Glutamatergic neuron (in vitro differentiated cells): ENCODE measurements at places on chromosomes 4 and X.
A peak's percentile ranks its signal among the peaks of the same experiment; 100 is the strongest.

DNA sequence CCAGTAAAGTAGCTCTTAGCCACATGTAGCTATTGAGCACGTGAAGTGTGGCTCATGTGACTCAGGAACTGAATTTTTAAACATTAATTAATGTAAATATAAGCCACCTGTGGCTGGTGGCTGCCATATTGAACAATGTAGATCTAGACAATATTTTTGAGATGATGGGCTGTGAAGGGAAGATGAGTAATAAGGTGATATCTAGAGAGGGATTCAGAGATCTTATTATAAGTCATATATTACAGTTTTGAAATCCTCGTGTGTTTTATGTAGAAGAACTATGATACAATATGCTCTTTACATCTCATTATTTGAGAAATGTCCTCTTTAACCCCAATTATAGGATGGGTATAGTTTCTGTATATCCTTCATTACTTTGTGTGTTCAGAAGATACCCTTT, 5.6 kb downstream of the GAR1 start:
- DNase-seq, result no peak

- no peak for DNase-seq
Observed at GRCh38 chr4:6891436-6892170, 18.0 kb upstream of the TBC1D14 start.

DNA sequence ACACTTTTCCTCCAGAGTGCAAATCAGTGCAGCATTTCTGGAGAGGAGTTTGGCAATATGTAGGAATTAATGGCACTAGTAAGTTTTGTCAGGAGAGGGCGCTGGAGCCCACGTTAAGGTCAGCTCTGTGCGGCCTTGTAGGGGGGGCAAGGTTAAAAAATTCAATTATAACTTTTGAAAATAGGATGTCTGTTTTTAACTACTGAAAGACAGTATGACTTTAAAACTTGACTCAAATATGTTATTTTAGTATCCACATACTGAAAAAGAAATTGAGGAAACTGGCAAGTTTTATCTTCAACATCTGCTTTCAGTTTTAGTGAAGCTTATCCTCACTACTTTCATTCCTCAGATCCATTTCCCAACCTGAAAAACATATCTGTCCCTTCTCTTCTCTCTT, 30.9 kb upstream of the HSD17B13 start:
- peak; percentile 51 for DNase-seq

GRCh38 chr4:123628288-123628687, 231.7 kb downstream of the SPRY1 start:
- DNase-seq, result no peak

GRCh38 chr4:123806056-123806455, 409.5 kb downstream of the SPRY1 start:
- DNase-seq, result no peak

- DNase-seq, result no peak
Observed at GRCh38 chr4:145818011-145818410, 120.6 kb downstream of the ZNF827 start.

GRCh38 chr4:120071192-120071795, 4.6 kb upstream of the MAD2L1 start:
- DNase-seq, result peak; percentile 19

GRCh38 chr4:23942471-23942870, 52.6 kb upstream of the PPARGC1A start:
- DNase-seq, result no peak

DNA sequence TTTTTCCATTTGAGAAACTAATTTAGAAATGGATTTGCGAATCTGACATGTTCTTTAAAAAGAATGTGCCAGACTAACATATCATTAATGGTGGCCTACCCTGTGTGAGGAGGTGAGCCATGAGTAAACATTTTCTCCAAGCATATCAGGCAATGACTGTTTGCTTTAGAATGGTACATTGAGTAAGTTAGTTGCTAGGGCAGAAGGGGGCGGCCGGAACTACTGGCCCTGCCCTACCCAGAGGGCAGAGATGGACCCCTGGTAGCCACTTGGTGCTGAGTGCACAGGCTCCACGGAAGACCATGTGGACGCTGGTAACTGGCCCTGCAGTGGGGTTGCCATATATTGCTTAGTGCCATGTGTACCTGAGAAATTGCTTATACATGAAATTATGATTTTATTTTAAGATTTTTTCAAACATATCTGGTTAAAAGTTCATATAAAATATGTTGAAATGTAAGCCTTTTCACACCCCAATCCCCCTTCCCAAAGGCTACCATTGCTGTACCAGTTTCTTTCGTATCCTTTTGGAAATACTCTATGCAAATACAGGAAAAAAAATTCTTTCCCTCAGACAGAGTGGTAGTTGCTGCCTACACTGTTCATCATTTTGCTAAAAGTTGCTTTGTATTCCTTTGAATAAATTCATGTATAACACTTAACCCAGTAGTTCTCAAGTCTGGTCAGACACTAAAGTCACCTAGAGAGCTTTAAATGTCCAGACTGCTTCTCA, 8.8 kb downstream of the FNIP2 start:
- DNase-seq, result no peak

DNA sequence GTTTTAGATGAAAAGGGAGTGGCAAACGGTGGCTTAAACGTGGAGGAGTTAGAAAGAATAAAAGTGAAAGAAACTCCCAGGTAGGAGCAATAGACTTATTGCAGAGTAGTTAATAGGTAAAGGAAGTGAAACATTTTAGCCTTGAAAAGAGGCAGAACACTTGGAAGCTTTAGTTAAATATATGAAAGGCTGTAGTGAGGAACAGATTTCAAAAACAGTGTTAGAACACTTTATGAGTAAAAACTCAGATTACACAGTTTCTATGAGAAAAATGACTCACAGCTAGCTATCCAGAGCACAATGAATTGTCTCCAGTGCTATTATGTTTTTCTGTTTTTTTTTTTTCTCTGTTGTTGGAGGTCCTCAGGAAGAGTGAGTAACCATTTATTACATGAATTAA, 45.8 kb downstream of the TACR3 start:
- no peak for DNase-seq

- peak; percentile 29 for DNase-seq
Observed at GRCh38 chr4:138217567-138217966, 24.6 kb downstream of the SLC7A11 start.

DNA sequence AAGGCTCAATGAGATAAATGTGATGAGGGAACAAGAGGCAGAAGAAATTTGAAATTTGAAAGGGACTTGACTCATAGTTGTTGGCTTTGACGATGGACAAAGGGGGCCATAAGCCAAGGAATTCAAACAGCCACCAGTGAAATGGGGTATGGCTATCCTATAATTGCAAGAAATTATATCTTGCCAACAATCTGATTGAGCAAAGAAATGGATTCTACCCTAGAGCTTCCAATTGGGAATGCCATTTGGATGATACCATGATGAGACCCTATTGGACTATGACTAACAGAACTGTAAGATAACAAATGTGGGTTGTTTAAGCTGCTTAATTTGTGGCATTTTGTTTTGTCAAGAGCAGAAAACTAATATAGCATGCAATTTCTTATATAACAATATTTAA, 270.1 kb upstream of the ARSJ start:
- DNase-seq, result no peak

DNA sequence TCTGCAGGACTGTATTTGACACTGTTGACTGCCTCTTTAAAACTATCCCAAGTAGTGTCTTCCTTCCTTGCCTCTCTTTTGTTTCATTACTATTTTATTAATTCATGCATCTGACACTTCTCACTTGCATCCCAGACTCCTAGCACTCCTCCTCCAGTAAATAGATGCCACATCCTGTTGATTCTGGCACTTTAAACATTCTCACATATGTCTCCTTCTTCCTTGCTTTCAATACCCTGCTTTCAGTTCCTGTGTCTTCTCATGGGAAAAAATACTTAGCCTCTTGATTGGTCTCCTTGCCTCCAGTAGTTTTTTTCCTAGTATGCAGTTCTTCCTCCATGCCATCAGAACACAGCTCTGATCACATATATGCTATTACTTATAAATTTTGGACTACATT, 5.1 kb downstream of the RNF128 start:
- DNase-seq, result no peak

- DNase-seq, result peak; percentile 72
Observed at GRCh38 chr4:6986072-6986780, 56.9 kb upstream of the TADA2B start.

DNA sequence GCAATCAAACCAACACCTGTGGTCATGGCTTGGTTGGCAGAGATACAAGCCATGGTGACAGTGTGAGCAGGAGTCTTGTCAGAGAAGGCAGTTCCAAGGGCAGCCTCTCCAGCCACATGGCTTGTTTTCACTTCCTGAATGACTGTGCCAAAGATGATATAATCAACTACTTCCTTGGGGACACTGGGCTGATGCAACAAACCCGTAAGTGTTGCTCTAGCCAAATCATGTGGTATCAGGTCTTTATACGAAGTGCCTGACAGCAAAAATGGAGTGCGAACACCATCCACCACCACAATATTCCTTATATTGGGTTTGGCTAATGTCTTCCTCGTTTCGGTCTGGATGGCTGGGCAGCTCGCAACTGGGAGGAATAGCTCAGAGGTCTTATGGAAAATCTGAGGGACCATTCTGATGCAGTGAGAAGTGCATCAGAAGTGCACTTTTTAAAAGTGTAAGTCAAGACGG, 922.0 kb downstream of the NLGN4X start:
- no peak for DNase-seq

GRCh38 chr4:175542786-175543185, 269.3 kb downstream of the GPM6A start:
- no peak for DNase-seq

- DNase-seq, result no peak
Observed at GRCh38 chrX:9659571-9660195, 106.0 kb downstream of the GPR143 start.

DNA sequence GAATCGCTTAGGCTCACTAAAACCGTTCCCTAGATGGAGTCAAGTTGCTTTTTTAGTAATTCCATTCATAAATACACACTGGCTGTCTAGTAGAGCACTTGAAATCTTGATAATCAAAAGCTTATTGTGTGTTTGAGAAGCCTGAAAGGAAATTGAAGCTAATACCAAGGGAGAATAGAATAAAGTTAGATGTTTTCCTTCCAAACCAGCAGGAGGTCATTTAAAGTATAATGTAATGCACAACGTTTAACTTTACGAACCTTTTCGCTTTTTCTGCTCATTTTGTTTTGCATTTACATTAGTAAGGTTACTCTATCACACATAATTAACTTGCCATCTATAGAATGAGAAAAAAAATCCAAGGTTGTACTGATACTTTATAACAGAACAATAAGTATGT, 440.9 kb downstream of the NKX6-1 start:
- no peak for DNase-seq

DNA sequence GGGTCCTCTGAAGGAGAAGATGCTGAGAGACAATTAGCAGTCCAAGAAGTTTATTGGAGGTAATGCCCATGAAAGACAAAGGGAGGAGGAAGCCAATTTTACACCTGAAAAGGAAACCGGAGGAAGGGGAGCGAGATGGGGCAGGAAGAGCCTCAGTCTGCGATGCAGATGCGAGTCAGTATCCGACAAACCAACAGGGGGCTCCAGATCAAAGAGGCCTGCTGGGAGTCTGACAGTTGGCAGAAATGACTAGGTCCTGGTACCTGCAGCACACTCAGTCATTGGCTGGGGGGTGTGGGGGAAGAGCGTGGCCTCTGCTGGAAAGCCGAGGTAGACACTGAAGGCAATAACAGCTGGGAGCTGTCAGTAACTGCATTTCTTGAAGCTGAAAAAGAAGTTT, 231.1 kb upstream of the CENPE start:
- DNase-seq, result no peak

- DNase-seq, result no peak
Observed at GRCh38 chr4:20926529-20926928, 226.3 kb downstream of the PACRGL start.

DNA sequence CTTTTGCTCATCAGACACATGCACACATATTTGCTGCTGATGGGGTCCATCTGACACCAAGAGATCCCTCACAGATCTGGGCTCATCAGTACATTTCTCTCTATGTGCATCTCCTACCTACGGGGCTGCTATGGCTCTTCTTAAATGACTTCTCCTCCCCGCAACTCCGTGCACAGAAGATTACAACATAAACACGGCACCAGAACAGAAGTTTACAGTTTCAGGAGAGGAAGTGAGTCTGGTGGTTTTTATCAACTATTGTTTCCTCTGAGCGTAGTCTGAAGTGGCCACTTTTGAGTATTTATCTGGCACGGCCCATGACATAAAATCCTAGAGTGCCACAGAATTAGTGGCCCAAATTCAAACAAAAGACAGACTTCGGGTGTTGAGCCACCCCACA, 263.8 kb downstream of the PRDM5 start:
- DNase-seq, result no peak

DNA sequence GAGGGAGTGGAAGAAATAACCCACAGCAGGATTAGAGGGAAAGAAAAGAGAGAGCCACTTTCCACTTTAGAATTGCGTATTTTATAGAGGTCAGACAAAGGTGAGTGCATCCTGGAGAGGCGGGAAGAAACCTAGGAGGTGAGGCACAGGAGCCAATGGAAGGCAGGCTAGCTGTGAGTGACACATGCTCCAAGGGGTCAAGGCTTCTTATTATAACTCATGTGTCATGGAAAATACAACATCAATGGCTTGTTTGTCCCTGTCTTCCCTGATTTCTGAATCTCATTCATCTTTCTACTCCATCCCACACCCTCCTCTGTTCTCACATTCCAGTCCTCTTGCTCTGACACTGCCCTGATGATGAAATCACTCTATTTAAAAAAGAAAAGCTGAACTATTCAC, 14.4 kb downstream of the ANXA3 start:
- DNase-seq, result no peak

DNA sequence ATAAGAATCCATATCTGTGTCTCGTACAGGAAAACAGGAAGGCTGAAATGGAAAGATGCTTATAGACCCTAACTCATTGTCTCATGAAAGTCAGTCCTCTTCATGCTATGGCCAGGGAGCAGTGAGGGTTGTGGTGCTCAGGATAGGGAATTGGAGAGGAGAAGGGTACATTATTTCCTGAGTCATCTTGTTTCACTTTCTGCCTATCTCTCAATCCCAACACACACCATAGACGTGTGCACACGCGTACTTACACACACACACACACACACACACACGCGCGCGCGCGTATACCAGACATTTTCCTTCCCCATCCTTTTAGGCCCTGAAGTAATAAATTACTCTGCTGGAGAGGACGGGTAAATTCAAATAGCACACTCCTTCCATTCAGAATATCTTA, 53.7 kb upstream of the PRRG3 start:
- no peak for DNase-seq

DNA sequence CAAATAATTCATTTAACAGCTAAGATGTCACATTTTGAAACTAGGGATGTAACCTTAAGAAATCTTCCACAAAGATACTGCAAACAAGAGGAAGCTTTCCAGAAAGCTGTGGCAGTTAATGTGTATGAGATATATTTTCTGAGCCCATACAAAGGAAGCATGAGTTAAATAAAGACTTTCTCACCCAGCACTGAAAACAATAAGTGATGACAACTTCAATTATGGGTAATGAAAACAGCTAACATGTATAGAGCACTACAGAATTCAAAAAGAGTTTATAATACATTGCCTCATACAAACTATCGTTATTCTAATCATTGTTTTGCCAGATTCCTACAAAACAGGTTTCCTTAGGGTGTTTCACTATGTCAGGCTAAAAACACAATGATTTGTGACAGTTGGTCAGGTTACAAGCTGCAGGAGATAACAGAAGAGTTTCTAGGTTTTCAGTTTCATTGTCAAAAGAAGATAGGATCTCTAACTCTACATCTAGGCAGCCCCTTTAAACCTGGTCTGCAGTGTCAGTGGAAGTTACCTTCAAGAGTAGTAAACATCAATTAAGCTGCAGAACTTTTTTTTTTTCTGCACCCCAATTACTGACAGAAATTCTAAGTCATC, 618.1 kb upstream of the ADGRL3 start:
- no peak for DNase-seq
